ENCODE measurements at places on chromosomes 6 and 20.
A peak's percentile ranks its signal among the peaks of the same experiment; 100 is the strongest.

GRCh38 chr20:12763406-12763805, 245.4 kb upstream of the SPTLC3 start:
- DNase-seq = no peak

DNA sequence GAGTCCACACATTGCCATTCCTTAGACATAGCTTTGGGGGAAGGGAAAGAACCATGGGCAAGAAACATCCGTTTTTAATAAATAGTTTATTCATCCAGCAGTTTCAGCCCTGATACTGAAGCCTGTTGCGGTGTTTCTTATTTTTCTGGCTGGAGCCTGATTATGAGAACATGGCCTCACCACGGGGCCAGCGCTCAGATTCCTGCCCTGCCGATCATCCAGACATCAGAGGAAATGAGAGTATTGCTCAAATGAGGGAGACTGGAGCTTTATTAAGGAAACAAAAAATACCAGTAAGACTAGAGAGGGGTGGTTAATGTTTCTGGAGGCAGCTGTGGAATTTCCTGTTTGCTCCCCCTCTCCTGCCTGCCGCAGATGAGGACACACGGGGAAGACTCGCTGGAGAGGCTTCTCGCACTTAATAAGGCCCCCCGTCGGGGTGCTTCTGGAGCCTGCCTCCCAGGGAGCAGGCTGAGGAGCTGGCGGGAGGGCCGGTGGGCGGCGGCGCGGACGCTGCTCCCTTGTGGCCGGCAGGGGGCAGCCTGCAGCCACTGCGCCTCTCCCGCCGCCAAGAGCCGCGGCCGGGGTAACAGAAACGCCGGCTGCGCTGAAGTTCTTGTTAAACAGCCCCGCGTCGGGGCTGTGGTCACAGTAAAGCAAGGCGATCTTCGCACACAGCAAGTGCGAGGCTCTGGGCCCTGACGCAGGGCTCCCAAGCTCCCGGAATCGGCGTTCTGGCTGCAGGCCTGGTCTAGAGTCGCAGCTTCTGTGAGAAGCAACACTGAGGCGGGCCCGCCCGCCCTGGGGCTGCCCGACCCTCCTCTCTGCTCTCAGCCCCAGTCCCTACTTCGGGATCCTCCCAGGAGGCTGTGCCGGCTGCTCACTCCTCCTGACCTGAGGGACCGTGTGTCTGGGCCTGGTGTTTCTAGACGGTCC, 17.5 kb downstream of the LEMD2 start:
- DNase-seq = no peak

GRCh38 chr20:58536289-58536688, 21.1 kb upstream of the APCDD1L start:
- DNase-seq = peak; percentile 36

DNA sequence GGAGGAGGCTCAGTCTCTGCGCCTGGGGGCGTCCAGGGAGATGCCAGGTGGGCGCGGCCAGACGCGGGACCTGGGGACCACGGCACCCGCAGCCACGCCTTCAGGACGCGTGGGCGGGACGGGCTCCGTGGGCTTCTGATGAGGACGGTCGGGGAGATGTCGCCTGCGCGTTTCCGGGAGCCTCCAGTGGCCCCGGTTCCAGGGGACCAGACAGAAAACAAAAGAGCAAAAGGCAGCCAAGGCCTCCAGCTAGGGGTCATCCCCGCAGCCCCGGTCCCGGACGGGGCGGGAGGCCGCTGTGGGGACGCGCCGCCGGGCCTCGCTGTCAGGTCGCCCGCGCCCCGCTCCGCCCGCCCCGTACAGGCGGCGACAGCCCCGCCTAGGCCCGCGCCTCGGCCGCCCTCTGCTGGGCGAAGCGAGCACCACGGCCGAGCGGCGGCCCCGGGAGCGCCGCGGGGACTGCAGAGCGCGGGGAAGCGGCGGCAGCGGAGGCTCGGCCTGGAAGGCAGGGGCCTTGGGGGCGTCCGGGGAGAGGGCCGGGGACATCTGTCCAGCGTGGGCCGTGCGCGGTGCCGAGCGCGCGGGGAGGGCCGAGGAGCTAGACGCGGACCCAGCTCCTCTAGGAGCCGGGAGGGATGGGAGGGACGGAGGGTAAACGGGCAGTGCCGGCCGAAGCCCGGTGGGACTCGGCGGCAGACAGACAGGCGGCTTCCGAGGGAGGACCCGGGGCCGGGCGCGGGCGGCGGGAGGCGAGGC, 48.7 kb downstream of the TMEM242 start:
- DNase-seq = no peak

DNA sequence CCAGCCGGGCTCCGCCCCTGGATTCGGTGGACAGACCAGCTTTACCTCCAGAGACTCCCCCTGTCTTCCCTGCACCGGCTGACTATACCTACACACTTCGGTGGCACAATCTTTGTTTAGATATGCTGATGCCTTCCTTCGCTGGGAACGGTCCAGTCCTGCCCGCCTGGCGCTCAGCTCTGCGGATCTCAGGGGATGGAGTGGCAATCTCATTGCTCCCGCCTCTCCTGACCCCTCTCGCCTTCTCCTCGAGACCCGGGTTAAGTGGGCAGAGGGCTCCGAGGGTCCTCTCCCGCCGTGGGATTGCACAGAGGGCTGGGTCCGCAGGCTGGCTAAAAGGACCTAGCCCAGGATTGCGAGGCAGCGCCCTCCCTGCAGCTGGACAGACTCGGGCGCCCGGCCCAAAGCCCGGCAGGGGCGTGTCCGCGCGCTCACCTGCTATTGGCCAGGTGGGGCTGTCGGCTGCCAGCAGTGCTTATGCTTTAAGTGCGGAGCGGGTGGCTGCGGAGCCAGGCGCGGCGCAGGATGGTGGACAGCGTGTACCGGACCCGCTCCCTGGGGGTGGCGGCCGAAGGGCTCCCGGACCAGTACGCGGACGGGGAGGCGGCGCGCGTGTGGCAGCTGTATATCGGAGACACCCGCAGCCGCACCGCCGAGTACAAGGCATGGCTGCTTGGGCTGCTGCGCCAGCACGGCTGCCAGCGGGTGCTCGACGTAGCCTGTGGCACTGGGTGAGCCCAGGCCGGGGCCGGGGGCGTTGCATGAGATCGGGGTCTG, at the start of gene GNMT:
Gene GNMT, plus strand, starts transcription at position 512 of the 777 bp plus-strand sequence. Its CDS starts 14 bp downstream, at position 526.
- peak; percentile 81 for DNase-seq

DNA sequence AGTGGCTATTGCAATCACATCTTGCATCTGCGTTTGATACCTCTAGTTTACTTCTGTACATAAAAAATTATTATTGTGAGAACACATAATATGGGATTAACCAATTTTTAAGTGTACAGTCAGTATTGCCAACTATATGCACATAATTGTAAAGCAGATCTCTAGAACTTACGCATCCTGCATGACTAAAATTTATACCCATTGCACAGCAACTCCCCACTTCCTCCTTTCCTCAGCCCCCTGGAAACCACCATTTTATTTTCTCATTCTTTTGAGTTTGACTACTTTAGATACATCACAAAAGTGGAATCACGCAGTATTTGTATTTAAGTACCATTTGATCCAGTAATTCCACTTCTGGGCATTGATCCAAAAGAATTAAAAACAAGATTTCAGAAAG, 19.3 kb upstream of the OPN5 start:
- DNase-seq = no peak

DNA sequence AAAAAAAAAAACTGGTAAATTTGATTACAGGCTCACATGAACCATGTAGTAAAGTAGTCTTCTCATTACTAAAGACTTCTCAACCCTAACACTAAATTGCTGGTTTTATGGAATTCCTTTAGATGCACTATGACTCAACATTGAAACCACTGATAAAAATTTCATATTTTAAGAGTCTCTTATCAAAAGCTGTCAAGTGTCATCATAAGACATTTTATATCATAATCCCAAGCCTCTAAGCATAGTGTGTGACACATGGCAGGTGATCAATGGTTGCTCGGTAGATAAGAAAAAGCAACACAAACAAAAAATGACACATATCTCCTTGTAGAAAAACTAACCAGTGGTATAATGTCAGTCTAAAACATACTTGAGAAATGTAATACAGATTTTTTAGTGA, 258.4 kb downstream of the RNGTT start:
- DNase-seq = no peak

DNA sequence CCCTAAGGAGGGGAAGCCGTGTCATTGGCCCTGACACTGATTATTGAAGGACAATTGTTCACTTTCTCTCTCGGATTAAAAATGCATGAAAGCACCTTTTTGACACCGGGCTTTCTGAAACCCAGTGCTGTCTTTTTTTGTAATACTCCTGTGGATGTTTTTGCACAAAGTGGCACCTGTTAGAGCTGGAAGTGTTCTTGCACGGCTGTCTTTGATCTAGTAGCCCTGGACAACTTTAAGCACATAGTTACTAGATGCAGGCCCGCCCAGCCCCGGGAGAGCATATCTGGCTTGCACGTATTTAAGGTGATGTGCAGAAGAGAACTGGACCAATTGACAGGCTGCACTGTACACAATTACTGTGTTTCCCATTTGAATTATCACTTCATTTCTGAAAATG, 72.6 kb downstream of the ARID1B start:
- DNase-seq = no peak

- no peak for DNase-seq
These were observed 294.7 kb downstream of the ZNF217 start for GRCh38 chr20:53298911-53299310.

DNA sequence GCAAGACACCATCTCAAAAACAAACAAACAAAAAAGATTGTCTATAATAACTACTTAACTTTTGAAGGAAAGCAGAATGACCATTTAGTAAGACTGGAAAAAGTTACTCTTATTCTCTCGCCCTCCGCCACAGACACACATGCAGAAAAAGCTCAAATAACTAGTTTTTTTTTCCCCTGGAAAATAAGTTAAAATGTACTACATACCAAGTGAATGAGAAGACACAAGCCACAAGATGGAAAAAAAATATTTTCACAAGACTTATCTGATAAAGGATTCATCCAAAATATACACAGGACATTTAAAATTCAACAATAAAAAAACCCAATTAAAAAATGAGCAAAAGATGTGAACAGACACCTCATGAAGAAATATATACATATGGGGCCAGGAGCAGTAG, 31.9 kb downstream of the NUDT3 start:
- no peak for DNase-seq

DNA sequence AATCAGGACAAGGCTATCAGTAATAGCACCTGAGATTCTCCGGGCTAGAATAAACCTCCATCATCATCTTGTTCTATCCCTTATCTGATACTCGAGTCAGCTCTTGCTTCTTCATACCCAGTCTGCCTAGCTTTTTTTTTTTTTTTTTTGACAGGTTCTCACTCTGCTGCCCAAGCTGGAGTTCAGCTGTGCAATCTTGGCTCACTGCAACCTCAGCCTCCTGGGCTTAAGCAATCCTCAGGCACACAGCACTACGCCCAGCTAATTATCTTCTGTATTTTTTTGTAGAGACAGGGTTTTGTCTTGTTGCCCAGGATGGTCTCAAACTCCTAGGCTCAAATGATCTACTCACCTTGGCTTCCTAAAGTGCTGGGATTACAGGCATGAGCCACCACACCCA, 19.5 kb downstream of the SRSF6 start:
- DNase-seq = no peak

DNA sequence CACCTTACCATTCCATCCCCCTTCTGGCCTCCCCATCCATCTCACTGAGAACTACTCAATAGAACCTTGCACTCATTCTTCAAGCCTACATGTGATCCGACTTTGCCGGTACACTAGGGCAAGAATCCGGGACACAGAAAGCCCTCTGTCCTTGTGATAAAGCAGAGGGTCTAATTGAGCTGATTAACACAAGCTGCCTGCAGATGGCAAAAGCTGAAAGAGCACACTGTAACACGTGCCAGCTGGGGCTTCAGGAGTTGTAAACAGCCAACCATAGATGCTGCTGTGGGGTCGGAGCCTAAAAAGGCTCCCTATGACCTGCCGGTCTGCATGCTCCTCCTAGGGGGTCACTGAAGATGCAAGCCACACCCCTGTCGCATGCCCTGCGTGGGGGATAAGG, 124.1 kb downstream of the RNF144B start:
- no peak for DNase-seq

- no peak for DNase-seq
These were observed 2.1 kb downstream of the MCUR1 start for GRCh38 chr6:13812359-13812642.

GRCh38 chr20:15866916-15867730, 706.1 kb downstream of the KIF16B start:
- DNase-seq = no peak

Measured in RWPE2 (cell line).